SIG-M5 (cell line): ENCODE measurements at places on chromosomes 11 and 22.
A peak's percentile ranks its signal among the peaks of the same experiment; 100 is the strongest.

DNA sequence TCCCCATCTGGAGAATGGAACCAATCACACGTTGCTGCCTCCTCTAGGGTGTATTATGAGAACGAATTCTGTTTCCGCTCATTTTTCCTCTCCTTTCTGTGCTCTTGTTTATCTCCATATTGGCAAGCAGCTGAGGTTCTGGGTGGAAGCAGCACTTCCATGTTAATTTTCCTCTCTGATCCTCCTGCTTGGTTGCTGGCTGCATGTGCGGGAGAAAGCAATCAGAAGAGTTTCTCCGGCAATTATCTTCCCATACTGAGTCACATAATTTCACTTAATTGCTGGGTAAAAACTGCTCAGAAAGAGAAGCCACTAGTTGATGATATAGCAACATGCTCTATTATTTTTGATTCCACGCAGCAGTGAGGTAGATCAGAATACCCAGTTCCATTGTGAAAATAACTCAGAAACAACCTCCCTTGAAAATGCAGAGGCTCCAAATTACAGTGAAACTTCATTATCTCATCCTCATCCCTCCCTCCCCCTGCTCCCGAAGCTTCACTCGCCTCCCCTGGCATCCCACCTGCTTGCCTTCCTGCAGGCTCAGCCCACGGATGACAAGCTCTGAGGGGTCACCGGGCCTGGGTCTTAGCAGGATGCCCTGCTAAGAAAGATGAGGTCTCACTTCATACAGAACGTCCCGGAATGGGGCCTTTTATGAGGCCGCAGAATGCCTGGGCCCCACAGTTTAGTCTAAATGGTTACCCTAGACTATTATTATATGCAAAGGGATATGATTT, 20.4 kb downstream of the FXYD6 start:
- DNase-seq, result no peak

DNA sequence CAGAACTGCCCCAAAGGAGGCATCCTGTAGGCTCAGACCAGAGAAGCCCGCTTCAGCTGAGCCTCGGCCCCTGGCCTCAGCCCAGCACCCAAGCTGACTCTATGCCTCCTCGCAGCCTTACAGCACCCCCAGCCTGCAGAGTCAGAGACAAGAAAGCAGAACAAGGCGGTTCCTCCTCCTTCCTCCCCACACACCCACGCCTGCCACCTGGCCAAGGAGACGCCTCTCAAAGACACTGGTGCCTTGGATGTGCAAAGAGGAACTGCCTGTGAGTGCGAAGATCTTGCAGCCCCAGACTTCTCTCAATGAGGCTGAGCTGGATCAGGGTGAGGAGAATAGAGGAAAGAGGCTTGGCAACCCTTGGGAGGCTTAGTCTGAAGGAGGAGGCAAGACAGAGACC, 60.2 kb downstream of the PDE2A start:
- DNase-seq, result peak; percentile 88

DNA sequence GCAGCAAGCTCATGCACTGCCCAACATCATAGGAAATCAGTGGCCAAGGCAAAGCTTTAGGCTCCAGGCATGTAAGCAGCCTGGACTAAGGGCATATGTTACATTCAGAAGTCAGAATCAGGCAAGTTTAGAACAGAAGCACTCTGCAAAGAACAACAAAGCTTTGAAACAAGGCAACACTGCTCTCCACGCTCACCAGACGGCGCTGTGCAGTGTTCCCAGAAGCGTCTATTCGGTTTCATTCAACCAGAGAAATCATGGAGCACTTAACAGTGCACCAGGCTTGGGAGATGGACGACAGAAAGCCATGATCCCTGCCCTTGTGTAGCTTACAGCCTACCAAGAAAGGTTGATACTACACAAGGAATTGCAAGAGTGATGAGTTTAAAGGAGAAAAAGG, 555.8 kb downstream of the BUD13 start:
- DNase-seq, result no peak

DNA sequence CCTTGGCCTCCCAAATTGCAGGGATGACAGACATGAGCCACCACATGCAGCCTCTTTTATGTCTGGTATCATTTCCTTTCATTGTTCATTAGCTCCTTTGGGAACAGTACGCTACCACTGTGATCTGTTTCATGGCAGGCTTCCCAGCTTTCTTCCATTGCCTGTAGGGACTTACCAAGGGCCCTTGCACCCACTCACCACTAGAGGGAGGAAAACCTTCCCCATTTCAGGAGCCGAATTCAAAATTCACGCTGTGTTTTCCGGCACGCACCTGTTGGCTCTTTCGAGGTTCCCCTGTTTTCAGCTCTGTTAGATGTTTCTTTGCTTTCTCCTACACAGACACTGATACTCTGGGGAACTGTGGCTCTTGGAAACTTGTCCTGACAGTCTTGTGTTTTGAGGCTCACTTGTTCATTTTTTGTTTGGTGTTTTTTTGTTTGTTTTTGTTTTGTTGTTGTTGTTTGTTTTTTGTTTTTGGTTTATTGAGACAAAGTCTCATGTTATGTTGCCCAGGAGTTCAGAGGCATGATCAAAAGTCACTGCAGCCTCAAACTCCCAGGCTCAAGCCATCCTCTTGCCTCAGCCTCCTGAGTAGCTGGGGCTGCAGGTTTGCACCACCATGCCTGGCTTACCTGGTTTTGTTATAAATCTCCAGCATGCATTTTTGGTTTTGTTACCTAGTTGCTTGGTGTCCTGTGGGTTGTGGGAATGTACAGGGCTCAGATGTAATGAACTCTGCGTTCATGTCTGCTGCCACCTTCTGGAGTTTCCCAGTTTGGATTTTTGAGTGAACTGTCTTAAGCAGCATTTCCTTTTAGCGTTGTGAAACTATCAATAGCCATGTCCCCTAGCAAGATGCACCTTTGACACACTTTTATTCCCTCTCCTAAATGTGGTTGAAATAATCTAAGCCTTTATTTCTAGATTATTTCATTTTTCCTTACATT, 2.3 kb downstream of the KRTAP5-11 start:
- no peak for DNase-seq
